ENCODE measurements at places on chromosomes 7 and 10.

- DNase-seq: no peak
Observed at GRCh38 chr7:129093867-129094456, 39.1 kb upstream of the TNPO3 start.

DNA sequence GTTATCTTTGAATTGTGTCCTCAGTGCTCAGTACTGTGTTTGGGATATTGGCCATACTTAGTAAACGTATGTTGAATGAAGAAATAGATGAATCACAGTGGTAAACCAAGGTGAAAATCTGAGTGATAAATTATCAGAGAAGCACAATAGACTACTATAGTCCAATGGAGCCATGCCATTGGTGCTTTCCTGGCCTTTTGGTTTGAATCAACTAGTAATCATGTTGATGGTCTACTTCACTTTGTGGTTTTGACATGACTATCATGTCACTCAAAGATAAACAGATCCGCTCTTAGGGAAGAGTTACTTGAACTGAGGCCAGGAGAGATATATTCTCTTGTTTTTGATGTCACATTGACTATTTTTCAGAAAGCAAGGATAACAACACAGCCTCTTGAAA, 86.1 kb upstream of the IGFBP3 start:
- DNase-seq: no peak

DNA sequence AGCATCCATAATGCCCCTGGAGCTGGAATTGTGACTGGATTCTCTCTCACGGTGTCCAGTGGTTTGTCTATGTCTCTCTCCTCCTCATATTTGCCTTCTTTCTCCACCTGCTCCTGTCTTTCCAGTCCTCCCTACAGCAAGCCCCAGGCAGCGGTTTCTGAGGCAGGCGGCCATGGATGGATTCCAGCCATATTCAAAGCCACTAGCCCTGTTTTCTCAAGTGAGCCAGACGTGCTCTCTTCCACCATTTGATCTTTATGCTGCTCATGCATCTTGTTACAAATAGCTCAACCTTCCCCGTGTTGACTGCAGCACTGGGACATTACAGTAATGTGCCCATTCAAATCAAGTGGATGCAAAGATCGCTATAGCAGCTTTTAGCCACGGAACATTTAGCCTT, 387.2 kb upstream of the PODXL start:
- no peak for DNase-seq

- DNase-seq: no peak
Observed at GRCh38 chr7:17846935-17847334, 93.4 kb downstream of the SNX13 start.

GRCh38 chr7:44167920-44168319, 21.3 kb downstream of the GCK start:
- DNase-seq: no peak

All from RWPE1 (cell line).